ENCODE measurements at places on chromosomes 2 and 18.

GRCh38 chr2:25258847-25259736 is 82.6 kb downstream of the DNMT3A start:
- DNase-seq: no peak

DNA sequence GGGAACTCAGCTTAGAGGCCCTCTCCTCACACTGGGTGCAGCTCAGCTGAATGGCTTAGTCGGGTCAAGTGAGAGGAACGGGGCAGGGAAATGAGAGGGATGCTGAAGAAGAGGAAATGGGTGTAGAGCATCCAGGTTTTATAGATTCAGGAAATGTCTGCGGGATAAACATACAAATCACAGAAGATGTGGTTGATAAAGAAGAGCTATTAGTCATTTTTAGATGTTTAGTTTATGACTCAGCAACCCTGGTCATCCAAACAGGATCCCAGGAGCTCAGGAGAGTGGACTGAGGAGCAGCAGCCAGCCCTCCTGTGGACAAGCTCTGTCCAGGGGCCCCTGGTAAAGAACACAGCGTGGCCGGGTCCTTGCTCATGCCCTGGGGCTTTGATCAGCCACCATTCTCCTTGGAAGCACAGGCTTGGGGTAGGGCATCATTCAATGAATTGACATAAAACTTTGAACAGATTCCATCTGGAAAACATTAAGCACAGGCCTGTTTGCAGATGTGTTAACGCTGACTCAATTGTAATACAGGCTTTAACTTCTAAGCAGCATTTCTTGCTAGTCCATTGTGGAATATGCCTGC is 83.0 kb downstream of the NPAS2 start:
- peak; percentile 98 for DNase-seq

DNA sequence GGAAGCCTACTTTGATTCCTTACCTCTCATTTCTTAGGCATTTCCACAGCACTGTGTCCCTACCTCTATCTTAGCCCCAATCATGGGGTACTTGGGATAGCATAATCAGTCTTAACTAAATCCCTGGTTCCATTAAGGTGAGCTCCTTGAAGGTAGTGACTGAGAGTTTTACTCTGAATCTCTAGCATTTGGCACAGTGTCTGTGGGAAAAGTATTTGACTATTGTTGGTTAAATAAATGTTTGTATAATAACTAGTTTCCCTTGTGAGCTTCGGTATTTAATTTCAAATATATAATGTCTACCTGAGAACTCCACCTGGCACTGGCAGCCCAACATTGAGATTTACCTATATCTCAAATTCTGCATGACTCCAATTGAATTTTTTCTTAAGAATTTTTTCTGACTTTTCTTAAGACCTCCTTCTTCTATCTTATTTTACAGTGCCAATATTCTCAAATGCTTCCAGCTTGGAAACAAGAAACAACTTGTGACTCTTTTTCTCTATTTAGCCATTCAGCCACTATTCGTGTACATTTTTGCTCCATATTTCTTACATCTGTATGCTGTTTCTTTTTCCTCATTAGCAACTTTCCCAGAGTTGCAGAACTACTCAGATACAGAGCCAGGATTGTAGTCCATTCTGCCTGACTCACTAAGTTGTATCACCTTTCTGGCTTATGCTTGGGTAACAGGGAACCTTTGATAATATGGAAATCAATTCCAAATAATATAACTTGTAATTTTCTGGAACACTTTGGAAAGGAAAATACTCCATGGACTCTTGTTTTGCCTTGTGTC is 214.0 kb upstream of the NT5C1B start:
- DNase-seq: no peak

DNA sequence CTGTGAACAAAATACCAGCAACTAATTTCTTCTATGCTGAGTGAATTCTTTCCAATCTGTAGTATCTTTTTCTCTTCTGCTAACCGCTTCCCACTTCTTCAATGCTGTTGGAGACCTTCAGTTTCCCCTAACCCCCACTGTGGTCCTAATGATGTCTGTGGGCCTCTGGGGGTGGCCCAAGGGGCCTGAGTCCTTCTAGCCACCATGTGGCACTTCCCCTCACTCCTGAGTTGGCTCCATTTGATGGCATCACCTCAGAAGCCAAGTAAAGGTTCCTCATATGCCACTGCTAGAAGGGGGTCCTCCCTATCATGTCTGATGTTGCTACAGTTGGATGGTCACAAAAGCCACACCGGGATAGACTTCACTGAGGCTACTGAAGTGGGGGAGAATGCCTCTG is 37.5 kb downstream of the ARHGAP25 start:
- DNase-seq: no peak

GRCh38 chr2:120568089-120568974 is 167.3 kb upstream of the GLI2 start:
- DNase-seq: no peak

Measured in fibroblast of mammary gland (primary cell).